Mesangial cell (primary cell): ENCODE measurements at places on chromosomes 16 and 17. TPM values are rescaled to one million over a fixed set of nuclear protein-coding genes. Genes with fewer than 3 reads are reported as not detected.

Gene PKD1
- 113 and 120 TPM in 2 replicates for total RNA-seq

Gene SLC22A31
- 0.13 and 0.33 TPM in 2 replicates for total RNA-seq

Gene ENDOV
- 9.8 and 18.9 TPM in 2 replicates for total RNA-seq

Gene KRT27
- total RNA-seq, result 0.51 TPM in 1 of 2 replicates, not detected in the other

Gene BAHCC1
- 6.8 and 18.3 TPM in 2 replicates for total RNA-seq

Gene RHOT1
- 13.9 and 21.8 TPM in 2 replicates for total RNA-seq

Gene CDRT15
- total RNA-seq, result not detected in 2 replicates

Gene CMTM2
- total RNA-seq, result 0.13 and 1.3 TPM in 2 replicates

Gene TPSG1
- total RNA-seq, result not detected in 2 replicates

Gene KRTAP16-1
- not detected in 2 replicates for total RNA-seq

Gene ZG16
- not detected in 2 replicates for total RNA-seq

Gene KRTAP9-8
- total RNA-seq, result not detected in 2 replicates

Gene SLFN14
- not detected in 2 replicates for total RNA-seq

Gene GPR142
- not detected in 2 replicates for total RNA-seq

Gene ACSM3
- total RNA-seq, result 2.9 and 13.4 TPM in 2 replicates

Gene GLIS2
- total RNA-seq, result 10.1 and 73.4 TPM in 2 replicates

Gene SLC38A8
- not detected in 2 replicates for total RNA-seq

Gene PMP22
- total RNA-seq, result 14.5 and 29.9 TPM in 2 replicates

Gene DNAI2
- not detected in 2 replicates for total RNA-seq

Gene CRHR1
- total RNA-seq, result not detected in 2 replicates

Gene TEX19
- total RNA-seq, result not detected in 2 replicates

Gene KRT31
- total RNA-seq, result 0.13 TPM in 1 of 2 replicates, not detected in the other

Gene CCL8
- not detected in 2 replicates for total RNA-seq

Gene AANAT
- 0.25 TPM in 1 of 2 replicates, not detected in the other for total RNA-seq

Gene CSH1
- not detected in 2 replicates for total RNA-seq

Gene MPV17L
- total RNA-seq, result 2.6 and 3.3 TPM in 2 replicates

Gene PRSS36
- total RNA-seq, result 1.1 and 7.9 TPM in 2 replicates

Gene ZSCAN10
- not detected in 2 replicates for total RNA-seq

Gene CTRL
- 0.38 and 0.65 TPM in 2 replicates for total RNA-seq

Gene HBM
- not detected in 2 replicates for total RNA-seq

Gene GCGR
- total RNA-seq, result 0.63 TPM in 1 of 2 replicates, not detected in the other

Gene KRTAP4-1
- not detected in 2 replicates for total RNA-seq

Gene ELMO3
- 0.49 and 2.3 TPM in 2 replicates for total RNA-seq

Gene MT1A
- total RNA-seq, result 7.4 and 8.3 TPM in 2 replicates

Gene NLRC3
- not detected in 2 replicates for total RNA-seq

Gene CKLF
- total RNA-seq, result 59.6 and 76.6 TPM in 2 replicates

Gene SERPINF2
- 0.49 and 48.9 TPM in 2 replicates for total RNA-seq

Gene XAF1
- under 0.01 and 2.2 TPM in 2 replicates for total RNA-seq

Gene OR1A1
- not detected in 2 replicates for total RNA-seq

Gene AOC2
- 0.65 and 0.89 TPM in 2 replicates for total RNA-seq

Gene CNGB1
- total RNA-seq, result 0.38 TPM in 1 of 2 replicates, not detected in the other
